ENCODE measurements at places on chromosomes 5 and 9.

GRCh38 chr5:129094924-129095899 is 663 bp downstream of the ISOC1 start:
- DNase-seq = peak; percentile 11

- no peak for DNase-seq
Measured at GRCh38 chr5:134445856-134446818, 34.5 kb upstream of the CDKN2AIPNL start.

DNA sequence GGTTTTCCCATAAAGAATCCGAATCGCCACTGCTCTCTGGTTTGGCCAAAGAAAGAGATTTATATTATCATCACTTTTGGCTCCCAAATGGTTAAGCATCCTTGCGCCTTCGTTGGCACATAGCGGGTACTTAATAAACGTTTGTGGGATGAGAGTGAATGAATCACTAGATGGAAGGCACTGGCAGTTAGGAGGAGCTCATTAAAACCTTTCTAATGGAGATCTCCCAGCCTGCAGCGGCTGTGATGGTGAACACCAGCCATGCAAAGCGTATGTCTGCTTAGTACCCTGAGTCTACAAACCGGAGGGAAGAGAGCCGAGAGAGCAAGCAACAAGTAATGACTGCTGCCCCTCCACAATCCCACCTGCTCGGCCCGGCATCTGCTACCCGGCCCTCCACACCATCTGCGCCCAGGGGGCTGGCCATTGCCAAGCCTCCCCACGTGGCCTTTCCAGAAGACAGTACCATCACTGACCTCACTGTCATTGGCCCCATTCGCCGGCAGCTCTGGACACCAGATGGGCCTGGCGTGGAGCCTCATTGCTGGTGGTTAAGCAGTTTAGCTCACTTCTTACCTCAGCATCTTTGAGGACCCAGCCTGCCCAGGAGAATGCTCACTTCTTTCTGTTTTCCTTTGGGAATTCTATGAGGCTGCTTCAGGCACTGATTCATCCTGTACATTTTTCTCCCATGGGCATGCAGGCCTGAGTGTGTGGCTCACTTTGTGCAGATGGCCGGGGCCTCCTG is 39.3 kb upstream of the ANKRD33B start:
- DNase-seq = no peak

DNA sequence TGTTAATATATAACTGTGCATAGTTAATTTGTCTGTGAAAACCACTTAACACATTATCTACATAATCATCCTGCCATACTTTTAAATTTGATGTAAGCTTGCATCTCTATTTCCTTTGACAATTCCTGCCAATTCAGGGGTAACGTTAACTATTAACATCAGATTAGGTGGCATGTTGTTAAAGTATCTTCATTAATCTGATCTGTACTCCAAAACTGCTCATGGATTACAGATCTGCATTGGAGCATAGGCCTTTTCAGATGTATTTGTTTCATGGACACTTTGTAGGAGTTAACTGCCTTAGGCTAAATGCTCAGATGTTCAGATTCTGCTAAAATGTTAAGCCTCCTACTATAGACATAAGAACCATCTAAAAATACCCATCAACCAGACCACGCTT is 3.1 kb downstream of the RPS6 start:
- DNase-seq = no peak

GRCh38 chr5:50691399-50692016 is 25.1 kb downstream of the PARP8 start:
- DNase-seq = no peak

DNA sequence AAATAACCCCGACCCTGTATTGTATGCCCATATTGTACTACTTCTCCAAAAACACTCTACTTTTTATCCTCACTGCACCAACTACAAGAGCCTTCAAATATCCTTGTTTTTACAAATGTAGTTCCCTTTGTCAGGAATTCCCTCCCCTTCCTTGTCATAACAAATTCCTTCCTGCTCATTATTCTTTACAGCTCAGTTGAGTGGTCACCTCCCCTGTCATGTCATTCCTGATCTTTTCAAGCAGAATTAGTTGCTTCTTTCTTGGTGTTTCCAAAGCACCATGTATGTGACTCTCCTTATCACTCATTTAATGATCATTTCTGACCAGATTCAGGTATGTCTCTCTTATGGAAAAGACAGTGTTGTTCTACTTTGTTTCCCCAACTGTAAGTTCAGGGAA is 194.2 kb upstream of the SMC2 start:
- DNase-seq = no peak

DNA sequence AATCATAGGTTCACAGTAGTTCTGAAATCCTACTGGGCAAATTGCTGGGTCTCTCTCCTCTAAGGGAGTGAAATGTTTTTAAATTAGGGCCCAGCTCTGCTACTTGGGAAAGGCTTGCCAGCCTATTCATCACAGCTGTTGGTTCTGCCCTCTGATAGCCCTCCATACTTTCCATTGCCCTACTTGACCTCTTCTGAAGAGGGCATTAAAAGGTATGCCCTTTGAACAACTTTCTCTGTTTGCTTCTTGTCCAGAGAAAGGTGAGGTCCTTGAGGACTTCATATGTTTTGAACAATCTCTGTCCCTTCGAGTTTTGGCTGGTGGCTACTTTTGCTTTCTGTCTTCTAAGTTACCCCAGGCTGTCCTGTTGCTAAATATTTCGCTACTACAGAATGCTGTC is 62.3 kb upstream of the JAK2 start:
- no peak for DNase-seq

- no peak for DNase-seq
Measured at GRCh38 chr9:82126256-82126655, 137.7 kb downstream of the SPATA31D1 start.

DNA sequence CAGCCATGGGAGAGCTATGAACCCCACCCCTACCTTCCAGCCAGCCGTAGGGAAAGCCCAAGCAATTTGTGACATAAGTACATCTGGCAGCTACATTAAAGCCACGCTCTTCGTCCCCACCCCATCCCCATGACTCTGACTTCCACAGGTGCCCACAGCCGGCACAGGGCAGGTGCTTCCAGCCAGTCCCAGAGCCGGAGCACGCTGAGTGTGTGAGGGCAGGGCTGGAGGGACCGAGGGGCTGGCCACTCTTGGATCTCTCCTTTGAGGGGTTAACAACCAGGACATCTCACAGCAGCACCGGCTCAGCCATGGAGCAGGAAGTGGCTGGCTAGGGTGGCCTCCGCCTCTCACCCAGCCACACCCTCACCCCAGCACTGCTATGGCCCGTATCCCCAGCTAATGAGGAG is 2.4 kb upstream of the FAM78A start:
- no peak for DNase-seq

DNA sequence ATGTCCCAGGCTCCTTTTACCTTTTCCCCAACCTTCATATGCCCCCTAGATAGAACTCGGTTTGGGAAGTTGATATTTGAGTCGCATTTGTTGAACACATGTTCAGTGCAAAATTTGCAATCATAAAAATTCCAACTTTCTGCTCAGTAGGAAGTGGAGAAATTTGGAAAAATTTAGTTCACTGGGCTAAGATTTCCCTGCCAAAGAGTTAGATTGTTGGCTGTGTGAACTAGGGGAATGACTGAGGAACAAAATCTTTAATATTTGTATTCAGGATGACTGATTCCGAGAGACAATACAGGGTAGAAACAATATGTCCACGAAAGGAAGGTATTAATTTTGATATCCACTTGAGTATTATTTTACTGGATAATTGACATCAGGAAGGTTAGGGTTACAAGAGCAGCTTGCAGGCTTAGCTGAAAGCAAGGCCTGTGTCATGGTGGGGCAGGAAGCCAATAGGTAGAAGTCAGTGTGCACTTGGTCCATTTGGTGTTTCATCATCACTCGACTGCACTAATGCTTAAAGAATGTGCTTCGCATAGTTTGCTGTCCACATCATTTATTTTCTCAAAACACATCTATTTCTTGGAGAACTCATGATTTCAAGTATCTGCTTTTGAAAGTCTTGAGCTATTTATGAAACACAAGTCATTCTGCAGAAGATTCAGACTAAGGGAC is 59.4 kb upstream of the GNA14 start:
- no peak for DNase-seq

- DNase-seq = no peak
Measured at GRCh38 chr5:52837068-52837467, 49.4 kb downstream of the ITGA1 start.

GRCh38 chr9:121865060-121865459 is 213.6 kb downstream of the DAB2IP start:
- DNase-seq = no peak
